ENCODE measurements at places on chromosomes 1 and 21. TPM values are rescaled to one million over a fixed set of nuclear protein-coding genes. Genes with fewer than 3 reads are reported as not detected.

The ELAPOR1 gene
- total RNA-seq: 5.0 TPM

The SPRR2E gene
- total RNA-seq: not detected

The CELA3A gene
- not detected for total RNA-seq

- H3K4me3 ChIP-seq: no peak overlapping the region
- no peak overlapping the region for H3K27ac ChIP-seq
- DNase-seq: no peak
These were observed 46.5 kb downstream of the SAMD13 start for GRCh38 chr1:84347932-84348555.

- H3K27me3 ChIP-seq: no peaks in the 10 kb centered on the region
- DNase-seq: no peak
- no peak overlapping the region for H3K4me3 ChIP-seq
- peaks cover 13% of the 10 kb centered on the region for H3K4me1 ChIP-seq
- H3K27ac ChIP-seq: no peak overlapping the region
- peaks cover 33% of the 10 kb centered on the region for H3K36me3 ChIP-seq
These were observed 29.4 kb downstream of the DENND1B start for GRCh38 chr1:197745911-197746310.

The SLC25A34 gene
- total RNA-seq: 1.4 TPM

The S100A2 gene
- 1.2 TPM for total RNA-seq

The PBX1 gene
- 0.23 TPM for total RNA-seq

GRCh38 chr1:159675046-159675445 lies 39.3 kb downstream of the CRP start:
- H3K4me1 ChIP-seq: no peaks in the 10 kb centered on the region
- no peaks in the 10 kb centered on the region for H3K36me3 ChIP-seq
- no peak overlapping the region for H3K27ac ChIP-seq
- no peak for DNase-seq
- H3K27me3 ChIP-seq: peaks cover 11% of the 10 kb centered on the region
- H3K4me3 ChIP-seq: no peak overlapping the region

DNA sequence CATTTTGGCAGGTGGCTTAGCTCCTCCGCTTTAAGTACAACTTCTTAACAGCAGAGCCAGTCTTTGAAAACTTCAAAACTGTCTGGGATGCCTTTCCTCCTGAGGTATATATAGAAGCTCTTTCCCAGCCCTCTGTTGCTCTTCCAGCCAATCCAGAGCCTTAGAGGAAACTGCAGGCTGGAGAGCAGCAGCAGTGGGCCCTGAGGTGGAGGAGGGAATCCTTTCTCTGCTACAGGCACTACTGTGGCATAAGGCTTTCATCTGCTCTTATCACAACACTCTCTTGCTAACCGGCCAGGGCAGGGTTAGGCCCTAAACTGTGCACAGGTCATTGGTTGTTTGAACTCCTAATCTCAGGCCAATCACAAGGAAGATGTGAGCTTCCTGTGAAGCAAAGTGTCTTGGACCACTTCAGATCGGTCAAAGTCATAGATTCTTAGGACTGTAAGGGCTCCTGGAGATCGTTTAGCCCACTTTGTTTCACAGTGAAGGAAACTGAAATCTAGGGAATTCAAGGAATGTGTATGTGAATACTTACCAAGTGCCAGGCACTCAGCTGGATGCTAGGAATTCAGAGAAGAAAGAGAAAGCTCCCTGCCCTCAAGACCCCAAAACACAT lies at the start of gene RGS5:
TSS of gene RGS5 (minus strand) at position 84 of the 619 bp plus-strand sequence. CDS start at position 3, 81 bp downstream.
- no peak for DNase-seq
- no peaks in the 10 kb centered on the region for H3K36me3 ChIP-seq

DNA sequence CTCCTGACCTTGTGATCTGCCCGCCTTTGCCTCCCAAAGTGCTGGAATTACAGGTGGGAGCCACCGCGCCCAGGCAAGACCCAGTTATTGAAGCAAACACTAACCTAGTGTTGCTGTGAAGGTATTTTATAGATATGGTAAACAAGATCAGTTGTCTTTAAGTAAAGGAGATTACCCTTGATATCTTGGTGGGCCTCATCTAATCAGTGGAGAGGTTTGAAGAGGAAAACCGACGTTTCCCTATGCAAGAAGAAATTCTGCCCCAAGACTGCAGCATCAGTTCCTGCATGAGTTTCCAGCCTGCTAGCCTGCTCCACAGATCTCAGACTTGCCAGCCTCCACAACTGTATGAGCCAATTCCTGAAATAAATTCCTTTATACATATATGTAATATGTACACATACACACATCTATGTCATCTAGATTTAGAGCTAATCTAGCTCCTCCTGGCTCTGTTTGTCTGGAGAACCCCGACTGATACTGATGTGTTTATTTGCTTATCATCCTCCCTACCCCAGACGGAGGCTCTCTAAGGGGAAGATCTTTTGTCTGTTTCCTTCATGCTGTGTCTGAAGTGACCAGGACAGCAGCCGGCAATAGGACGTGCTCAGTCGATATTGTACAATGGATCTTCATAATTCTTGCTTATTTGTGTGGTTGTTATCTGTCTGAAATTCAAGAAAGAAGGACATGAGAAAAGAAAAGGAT lies 90.9 kb downstream of the IER5 start:
- H3K27me3 ChIP-seq: peaks cover 13% of the 10 kb centered on the region
- H3K4me1 ChIP-seq: peaks cover 8% of the 10 kb centered on the region
- no peak overlapping the region for H3K27ac ChIP-seq
- no peak for DNase-seq
- H3K36me3 ChIP-seq: no peaks in the 10 kb centered on the region

DNA sequence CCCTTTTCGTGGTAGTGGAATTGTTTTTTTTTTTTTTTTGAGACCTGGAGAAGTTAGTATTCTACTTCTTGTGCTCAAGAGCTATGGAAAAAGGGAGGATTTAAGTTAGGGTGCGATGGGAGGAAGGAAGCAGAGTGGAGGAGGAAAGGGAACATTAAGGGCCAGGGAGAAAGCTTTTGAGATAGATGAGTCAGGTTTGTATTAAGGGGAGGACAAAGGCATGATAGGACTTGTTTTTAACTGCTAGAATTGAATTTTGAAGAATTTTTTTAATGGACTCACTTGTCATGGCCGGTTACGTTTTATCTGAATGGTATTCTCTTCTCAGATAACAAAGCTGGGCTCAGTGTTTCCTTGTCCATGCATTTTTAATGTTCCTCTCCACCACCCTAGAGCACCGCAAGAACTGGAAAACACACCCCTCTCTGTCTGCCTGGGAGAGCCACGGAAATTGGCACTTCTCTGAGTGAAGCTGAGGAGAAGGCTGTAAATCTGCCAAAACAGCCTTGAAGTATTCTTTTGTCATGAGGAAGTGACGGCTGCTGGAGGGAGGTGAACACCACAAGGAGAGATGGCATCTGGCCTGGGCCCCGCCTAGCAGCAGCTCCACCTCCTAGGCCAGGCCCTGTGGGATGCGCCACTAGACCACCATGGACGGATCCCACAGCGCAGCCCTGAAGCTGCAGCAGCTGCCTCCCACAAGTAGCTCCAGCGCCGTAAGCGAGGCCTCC lies 3.5 kb downstream of the NIPAL3 start:
- no peak overlapping the region for H3K4me3 ChIP-seq
- no peaks in the 10 kb centered on the region for H3K27me3 ChIP-seq
- no peak for DNase-seq
- H3K4me1 ChIP-seq: peaks cover 48% of the 10 kb centered on the region
- peak overlapping the region; percentile 2 for H3K27ac ChIP-seq
- peaks cover 51% of the 10 kb centered on the region for H3K36me3 ChIP-seq

Measured in activated CD4-positive, alpha-beta memory T cell treated with anti-CD3 and anti-CD28 coated beads, Interleukin-2, amount 10 ng/mL, durations not matched to agents 7 days and 5 days (primary cell).